ENCODE measurements at places on chromosomes 5 and 9.

- no peak for DNase-seq
Measured at GRCh38 chr9:95458666-95459065, 58.1 kb downstream of the PTCH1 start.

GRCh38 chr9:34370970-34371880 lies 5.5 kb downstream of the MYORG start:
- DNase-seq = peak; percentile 15

DNA sequence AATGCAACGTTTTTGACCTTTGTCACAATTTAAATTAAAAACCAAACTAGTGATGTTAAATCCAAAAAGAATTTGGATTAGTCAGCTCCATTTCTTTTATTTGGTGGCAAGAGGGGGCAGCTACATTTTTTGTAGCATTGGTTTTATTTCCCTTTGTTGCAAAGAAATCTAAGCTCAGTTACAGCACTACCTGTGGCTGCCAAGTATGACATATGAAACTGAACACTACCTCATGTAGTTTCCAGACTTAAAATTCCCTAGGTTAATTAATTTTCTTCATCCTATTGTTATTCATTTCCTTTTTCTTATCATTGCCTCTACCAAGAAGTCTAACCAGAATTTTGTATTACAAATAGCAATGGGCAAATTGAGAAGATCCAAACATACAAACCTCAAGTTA lies 393.5 kb downstream of the BRINP1 start:
- DNase-seq = no peak

- no peak for DNase-seq
Measured at GRCh38 chr5:42397267-42397666, 26.0 kb upstream of the GHR start.

GRCh38 chr5:15008921-15009320 lies 137.3 kb upstream of the ANKH start:
- no peak for DNase-seq

- DNase-seq = no peak
Measured at GRCh38 chr9:10925896-10926295, 313.1 kb upstream of the PTPRD start.

DNA sequence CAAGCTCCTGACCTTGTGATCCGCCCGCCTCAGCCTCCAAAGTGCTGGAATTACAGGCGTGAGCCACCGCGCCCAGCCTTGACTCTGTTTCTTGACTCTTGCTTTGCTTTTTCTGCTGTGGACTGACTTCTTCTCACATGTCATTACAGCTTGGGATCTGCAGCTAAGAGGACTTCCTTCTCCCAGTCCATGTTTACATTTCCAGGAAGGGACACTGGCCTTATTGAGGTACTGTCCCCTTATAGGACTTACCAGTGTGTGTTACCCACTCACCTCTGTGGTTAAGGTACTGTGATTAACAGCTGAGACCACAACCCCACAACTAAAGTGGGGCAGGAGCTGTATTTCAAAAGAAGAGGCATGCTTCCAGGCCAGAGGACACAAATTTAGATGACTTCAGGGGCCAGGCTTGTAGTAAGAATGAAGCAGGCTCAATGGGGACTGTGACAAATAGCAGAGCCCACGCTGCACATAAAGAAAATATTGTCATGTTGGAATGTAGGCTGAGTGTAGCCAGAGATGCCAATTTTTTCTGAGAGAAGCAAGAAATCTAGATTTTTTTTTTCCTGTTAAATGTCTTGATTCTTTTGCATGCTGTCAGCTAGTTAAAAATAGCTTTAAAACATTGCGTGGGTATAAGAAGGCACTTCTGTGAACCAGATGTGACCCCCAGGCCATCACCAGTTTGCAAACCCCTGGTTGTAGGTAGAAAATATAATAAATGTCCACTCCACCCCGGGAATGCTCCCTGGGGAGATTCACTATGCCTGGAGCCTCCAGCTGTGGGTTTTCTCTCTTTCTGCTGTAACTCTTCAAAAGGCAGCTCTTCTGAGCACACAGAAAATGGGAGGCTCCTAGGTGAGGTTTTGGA lies 75.0 kb downstream of the PTPDC1 start:
- DNase-seq = no peak

DNA sequence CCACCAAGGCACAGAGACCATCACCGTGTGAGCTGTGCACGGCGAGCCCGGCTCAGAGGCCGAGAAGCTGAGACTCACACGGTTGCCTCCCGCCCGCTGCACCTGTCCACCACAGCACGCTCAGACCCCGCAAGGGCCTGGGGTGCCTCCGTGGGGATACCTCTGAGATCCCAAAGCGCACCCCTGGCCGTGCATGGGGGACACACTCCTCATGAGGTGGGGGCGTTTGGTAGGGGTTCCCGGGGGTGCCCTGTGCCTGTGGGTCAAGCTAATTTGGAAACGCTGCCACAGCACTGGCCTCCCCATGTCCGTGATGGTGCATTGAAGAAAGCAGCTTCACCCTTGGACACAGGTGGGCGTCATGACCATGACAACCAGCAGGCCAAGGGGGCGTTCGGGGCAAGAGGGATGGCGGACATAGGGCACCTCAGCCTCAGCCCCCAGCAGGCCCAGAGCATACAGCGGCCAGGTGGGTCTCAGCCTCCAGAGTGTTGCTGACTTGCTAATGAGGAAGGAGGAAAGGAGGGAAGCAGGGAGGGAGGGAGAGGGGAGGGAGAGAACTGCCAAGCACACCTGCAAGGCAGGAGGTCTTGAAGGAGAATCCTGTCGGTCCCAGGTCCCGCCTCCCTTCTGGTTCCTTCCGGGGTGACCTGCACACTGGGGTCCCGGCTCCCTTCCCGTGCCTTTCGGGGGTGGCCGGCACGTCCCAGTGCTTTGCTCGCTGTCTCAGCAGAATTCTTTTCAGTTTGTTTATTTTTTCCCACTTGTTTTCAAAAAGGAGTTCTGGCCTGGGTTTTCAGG lies 34.7 kb downstream of the GLT6D1 start:
- DNase-seq = no peak

GRCh38 chr5:76974785-76975184 lies 21.9 kb downstream of the CRHBP start:
- no peak for DNase-seq

GRCh38 chr9:34400275-34400674 lies 23.6 kb upstream of the MYORG start:
- DNase-seq = no peak

DNA sequence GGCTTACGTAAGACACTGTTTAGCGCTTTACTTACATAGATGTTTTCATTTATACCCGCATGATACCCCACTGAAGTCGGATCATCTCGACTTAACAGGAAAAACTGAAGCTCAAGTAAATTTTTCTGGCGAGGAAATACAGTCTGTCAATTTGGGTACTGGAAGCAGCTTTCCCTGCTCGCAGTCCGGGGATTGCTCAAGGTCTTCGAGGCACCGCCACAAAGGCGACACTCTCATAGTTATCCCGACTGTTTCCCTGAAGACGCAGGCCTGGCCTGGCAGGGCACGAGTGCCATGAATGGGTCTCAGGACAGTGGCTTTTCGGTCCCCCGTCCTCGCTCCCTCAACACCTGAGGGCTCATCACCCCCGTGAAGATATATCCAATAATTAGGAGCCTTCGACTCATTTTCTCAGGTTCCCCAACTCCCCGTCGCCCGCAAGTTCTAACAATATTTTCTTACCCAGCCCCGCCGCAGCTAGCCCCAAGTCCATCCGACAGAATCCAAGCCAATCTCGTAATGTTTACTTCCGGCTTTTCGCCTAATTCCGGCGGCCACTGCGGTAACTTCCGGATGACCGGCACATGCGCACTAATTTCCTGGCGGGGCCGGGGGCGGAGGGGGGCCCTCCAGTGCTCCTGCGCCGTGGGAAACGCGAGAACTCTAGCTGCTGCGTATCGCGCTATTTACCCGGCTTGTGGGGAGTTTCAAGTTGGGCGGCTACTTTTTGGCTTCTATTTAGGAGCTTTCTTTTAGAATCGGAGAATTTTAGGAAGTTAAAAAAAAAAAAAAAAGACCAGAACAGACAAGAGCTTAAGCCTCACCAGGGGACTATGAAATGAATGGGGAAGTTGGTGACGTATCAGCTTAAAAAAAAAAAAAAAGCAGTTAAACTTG lies at the start of gene SLU7:
Gene SLU7, minus strand, starts transcription at position 521 of the 897 bp plus-strand sequence. CDS start 3,787 bp downstream, outside the sequence.
- peak; percentile 92 for DNase-seq

GRCh38 chr5:172788771-172789686 lies 18.0 kb upstream of the DUSP1 start:
- DNase-seq = no peak

DNA sequence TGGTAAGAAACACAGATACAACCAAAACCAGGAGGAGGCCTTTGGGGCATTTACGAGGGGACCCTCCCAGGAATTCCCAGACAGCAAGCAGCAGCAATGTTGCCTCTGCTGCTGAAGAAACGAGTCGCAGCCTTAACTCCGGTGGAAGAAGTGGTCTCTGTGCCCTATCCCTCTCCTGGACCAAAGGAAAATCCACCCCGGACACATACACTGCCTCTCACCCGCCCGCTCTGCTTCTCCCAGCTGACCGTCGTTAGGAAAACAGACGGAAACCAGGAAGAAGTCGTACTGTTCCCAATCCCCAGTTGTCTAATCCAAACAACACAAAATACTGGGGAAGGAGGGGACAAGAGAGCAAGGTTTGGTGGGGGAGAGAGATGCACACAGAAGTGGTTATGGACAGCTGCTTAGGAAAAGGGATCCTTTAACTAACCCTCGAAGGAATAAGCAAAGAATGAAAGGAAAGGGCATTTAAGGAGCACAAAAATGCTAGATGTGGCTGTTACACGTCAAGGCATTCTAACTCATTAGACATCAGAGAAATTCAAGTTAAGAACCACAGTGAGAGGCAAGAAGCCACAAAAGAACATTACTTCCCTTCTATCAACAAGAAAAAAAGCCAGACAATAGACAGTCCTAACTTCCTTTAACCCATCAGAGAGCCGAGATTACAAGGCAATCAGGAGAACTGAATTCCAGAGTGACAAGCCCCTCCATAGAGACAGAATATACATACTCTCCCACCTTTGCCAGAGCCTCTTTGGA lies 71.9 kb downstream of the ACTL7B start:
- DNase-seq = no peak

GRCh38 chr5:154722097-154722496 lies 33.1 kb upstream of the LARP1 start:
- DNase-seq = no peak

- DNase-seq = peak; percentile 56
Measured at GRCh38 chr5:116068028-116068632, 16.7 kb upstream of the COMMD10 start.

- DNase-seq = no peak
Measured at GRCh38 chr5:35213608-35214007, 16.7 kb downstream of the PRLR start.

- DNase-seq = no peak
Measured at GRCh38 chr9:79667817-79668436, 96.2 kb downstream of the TLE4 start.

DNA sequence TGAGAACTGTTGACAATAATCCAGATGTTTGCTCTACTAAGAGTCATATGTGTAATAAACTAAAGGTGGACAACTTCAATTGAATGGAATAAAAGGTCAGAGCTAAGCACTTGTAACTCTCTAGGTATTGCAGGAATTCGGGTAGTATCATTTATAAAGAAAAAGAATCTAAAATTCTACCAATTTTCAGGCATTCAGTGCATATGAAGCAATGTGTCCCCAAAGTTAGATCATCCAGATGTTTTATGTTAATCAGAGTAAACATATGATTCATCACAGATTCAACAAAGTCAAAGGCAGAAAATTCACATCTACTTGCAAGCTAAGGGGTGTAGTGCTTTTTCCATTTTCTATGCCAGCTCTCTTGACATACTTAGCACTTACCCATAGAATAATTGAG lies 477.1 kb downstream of the PDE4D start:
- no peak for DNase-seq

- DNase-seq = peak; percentile 74
Measured at GRCh38 chr5:150789943-150790611, 11.5 kb downstream of the SMIM3 start.

GRCh38 chr5:93785475-93785874 lies 44.1 kb upstream of the POU5F2 start:
- DNase-seq = no peak

DNA sequence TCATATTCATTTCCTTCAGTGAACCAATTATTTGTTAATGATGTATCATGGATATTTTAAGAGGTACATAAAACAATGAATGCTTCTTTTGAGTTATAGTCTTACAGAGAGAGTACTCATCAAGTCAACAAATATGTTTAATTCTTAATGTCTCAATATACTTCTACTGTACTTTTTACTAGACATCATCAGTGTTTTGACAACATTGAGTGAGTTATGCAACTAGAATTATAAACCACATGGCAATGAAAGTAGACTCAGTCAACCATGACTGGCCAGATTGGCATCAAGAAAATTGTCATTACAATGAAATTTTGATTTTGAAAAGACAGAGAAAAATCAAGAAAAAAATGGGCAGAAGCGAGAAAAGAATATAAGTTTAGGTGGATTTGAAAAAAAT lies 1248.1 kb upstream of the CDH18 start:
- no peak for DNase-seq

- no peak for DNase-seq
Measured at GRCh38 chr5:173920866-173921555, 32.9 kb downstream of the CPEB4 start.

DNA sequence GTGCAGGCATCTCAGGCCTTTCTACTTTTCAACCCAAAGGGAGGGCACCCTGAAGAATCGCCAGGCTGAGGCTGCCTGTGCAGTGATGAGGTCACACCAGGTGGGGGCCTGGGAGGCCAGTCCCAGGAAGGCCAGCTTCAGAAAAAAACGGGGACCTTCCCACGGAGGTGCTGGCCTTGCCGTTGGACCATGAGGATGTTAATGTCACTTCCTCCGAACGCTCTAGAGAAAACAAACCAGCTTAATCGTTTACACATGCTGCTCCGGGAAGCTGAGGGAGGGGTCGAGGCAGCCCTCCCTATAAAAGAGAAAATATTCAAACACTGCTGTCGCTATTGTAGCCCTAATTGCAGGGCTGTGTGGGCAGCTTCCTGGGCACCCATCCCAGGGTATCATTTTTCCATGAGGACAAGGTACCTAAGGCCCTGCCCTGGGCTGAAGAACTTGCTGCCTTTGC lies 27.0 kb downstream of the PTGES start:
- DNase-seq = no peak

GRCh38 chr9:109935406-109936087 lies 155.5 kb downstream of the PALM2AKAP2 start:
- DNase-seq = no peak

DNA sequence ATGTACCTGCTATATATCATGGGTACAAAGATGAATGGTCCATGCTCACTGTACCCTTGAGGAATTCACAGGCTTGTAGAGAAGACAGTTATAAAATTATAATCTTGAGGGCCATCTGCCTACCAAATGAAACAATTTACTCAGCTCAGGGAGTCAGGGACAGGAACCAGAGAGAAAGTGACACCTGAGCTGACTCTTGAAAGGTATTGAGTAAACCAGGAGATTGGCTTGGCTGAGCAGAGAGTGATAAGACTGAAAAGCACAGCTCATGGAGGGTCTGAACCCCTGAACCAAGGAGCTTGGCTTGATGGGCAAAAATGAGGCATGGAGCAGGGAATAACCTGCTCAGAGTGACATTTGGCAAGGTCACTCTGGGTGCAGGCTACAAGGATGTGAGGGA lies 147.3 kb downstream of the FAM114A2 start:
- DNase-seq = no peak

DNA sequence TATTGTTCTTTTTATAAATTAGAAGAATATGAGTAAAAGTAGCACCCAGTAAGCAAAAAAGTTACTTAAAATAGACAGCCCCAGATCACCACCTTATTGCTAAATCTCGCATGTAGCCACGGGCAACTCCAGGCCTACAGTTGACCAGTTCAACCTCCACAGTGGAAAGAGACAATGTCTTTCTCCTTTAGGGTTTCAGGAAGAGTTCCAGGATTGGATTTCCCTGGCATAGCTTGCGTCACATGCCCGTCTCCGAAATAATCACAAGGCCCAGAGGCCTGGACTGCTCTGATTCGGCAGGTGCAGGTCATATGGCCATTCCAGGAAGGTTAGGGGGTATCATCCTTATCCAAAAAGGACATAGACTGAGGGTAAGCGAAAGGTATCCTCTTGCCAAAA lies 9.9 kb upstream of the PFDN1 start:
- DNase-seq = no peak
